ENCODE measurements at places on chromosomes 3 and 15.
A peak's percentile ranks its signal among the peaks of the same experiment; 100 is the strongest.

DNA sequence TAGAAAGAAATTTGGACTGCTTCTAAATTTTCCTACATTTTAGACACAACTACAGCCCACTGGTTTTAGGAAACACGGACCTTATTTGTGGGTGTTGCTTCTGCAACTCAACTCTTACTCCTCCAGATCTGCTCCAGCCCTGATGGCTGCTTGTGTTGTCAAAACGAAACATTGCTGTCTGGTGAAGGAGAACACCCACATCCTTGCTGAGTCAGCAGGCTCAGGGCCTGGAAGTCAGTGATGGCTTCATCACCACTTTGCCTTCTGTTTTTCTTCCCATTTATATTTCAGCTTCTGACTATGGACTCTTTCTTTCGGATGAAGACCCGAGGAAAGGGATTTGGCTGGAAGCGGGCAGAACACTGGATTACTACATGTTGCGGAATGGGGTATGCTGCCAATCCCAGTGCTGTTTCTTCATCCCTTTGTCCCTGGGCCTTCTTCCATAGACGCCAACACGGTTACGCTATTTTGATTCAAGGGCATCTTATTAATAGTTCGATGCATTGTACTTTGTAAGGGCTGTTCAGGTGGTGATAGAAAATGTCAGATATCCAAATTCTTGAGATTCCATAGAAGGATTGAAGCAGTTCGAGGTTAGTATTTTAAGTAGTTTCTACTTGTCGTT lies 392.6 kb upstream of the TPM1 start:
- peak; percentile 34 for DNase-seq

DNA sequence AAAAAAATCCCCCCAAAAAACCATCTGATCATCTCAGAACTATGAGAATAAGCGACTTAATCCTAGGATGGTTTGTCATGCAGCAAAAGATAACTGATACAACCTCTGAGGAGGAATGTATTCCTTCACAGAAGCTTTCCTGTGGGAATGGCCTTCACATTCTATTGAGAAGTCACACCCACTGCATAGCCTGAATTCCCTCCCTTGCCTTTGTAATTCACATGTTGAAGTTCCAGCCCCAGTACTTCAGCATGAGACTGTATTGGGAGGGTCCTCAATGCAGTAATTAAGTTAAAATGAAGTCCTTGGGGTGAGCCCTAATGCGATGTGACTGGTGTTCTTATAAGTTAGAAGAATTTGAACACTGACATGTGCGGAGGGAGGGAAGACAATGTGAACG lies 395.2 kb downstream of the TUSC7 start:
- no peak for DNase-seq

DNA sequence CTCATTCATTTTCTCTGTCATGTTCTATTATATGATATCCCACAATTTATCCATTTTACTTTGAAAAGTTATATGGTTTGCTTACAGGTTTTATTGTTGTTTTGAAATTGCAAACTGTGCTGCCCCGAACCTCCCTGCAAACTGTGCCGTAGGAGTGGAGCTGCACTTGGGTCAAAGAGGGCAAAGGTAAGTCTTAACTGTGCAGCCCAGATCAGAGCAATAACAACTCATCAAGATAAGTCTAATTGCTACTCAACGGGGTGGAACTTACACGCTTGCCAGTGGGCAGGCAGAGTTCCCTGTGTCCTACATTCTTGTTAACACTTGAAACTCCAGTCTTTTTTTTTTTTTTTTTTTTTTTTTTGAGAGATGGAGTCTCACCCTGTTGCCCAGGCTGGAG lies 33.2 kb downstream of the ZDHHC19 start:
- no peak for DNase-seq

- no peak for DNase-seq
Observed at GRCh38 chr3:79148786-79149185, 619.0 kb downstream of the ROBO1 start.

- DNase-seq, result no peak
Observed at GRCh38 chr3:148938936-148939335, 52.4 kb upstream of the GYG1 start.

GRCh38 chr3:74267131-74267530 lies 347.3 kb downstream of the CNTN3 start:
- no peak for DNase-seq

DNA sequence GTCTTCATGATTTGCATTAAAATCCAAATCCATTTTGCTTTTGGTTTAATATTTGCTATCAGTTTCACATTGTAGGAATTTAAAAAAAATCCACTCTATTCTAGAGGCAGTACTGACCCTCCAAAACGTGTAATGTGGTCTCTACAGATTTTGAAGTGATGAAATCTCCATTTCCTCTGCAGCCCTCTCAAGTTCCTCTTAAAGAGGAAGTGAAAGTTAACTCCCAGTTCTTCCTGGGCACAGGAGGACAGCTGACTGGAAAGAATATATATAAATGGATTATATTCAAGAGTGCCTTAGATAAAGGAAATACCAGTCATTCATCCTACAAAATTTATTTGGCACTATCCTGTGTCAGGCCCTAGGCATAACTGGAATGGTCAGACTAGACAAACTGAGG lies 83.5 kb upstream of the PLCL2 start:
- no peak for DNase-seq

- no peak for DNase-seq
Observed at GRCh38 chr3:197289726-197290125, 8.7 kb downstream of the DLG1 start.

DNA sequence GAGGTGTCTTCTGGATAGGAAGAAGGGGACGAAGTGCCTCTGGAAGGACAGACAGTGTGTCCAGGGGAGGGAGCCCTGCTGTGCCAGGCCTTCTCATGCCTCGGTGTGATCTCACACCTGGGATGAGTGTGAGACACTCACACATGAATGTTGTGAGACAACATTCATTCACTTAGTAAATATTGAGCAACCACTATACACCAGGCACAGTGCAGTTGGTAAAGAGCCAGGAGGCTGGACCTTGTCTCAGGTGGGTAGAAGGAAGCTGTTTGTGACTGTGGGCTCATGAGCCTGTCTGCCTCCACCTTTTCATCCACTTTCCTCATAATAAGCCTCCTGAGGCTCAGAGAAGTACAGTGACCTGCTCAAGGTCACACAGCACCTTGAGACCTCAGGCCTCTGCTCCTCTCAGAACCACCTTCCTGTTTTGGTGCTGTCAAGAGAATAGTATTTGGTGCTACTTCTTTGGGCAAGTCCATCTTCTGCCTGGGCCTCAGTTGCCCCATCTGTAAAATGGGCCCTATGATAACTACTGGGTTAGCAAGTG lies 20.9 kb downstream of the SLC6A6 start:
- DNase-seq, result no peak

GRCh38 chr3:177713928-177714900 lies 516.9 kb upstream of the TBL1XR1 start:
- no peak for DNase-seq

DNA sequence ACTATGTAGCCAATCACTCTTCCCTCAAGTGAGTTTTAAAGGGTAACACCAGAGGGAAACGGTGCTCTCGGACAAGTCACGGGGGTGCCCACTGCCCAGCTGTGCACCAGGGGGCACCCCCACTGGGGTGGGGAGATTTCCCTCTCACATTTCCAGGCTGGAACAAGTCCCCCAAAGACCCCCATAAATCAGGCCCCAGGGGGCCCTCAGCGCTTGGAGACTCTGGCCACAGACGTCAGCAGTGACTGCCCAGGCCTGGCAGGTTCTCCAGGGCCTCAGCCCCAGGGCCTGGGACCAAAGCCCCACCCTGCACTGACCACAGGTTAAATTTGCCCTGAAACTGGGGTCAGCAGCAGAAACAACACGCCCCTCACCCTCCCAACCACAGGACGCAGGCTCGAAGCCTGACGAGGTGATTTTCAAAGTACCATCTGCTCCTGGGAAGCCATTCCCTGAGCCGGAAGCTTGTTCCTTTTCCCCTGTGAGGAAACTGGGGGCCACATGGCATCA lies 17.0 kb downstream of the XXYLT1 start:
- DNase-seq, result no peak

DNA sequence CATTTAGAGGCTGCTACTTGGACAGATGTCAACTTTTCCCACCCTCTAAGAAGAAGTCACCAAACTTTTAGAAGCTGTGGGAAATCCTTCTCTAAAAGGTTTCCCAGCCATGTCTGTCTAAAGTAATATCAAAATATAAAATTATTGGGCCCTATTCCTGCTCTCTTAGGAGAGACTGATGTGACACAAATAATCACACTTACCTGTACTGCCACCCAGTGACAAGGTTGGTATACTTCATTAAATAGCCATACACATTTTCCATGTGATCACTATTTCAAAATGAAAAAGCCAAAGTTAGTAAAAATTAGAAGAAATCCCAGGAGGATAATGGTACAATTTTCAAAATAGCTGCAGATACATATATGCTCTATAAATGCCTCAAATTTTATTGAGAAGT lies 12.6 kb downstream of the OSBPL11 start:
- DNase-seq, result no peak

DNA sequence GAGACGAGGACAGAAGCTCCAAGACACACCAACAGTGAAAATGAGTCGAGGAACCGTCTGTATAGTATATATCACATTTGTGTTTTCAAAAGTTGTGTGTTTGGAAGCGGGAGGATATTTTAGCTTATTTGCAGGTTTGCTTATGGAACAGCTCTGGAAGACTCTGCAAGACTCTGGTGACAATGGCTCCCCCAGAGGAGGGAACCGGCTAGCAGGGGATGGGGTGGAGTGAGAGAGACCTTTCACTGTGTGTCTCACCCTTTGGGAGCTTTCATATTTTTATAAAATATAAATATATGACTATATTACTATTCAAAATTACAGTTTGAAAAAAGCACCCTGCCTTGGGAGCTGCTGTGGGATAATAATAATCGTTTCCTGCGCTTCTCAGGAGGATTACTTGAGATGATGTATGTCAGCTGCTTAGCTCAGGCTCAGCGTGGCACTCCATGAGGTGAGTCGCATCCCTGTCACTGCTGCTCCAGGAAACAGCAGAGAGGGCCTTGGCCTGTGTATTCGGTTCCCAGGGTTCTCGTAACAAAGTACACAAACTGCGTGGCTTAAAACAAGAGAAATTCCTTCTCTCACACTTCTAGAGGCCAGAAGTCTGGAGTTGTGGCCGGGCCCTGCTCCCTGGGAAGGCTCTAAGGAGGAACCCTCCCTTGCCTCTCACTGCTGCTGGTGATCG lies 183.9 kb downstream of the FAM43A start:
- DNase-seq, result no peak

- no peak for DNase-seq
Observed at GRCh38 chr3:182487143-182487542, 306.2 kb upstream of the ATP11B start.

DNA sequence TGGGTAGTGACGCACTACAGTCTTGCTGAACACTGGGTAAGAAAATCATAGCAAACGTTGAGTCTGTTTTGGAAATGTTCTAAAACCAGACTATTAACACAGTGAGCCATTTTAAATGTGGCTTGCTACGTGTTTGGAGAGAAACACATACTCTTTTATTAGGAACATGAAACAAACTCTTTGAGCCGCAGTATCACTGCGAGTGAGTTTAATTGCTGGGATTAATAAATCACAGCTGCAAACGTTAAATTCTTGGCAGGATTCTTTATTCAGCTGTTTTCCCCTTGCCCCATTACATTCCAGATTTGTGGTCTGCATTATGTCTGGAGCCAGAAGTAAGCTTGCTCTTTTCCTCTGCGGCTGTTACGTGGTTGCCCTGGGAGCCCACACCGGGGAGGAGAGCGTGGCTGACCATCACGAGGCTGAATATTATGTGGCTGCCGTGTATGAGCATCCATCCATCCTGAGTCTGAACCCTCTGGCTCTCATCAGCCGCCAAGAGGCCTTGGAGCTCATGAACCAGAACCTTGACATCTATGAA lies 33.6 kb downstream of the BTD start:
- no peak for DNase-seq

GRCh38 chr3:129205109-129205832 lies 21.6 kb upstream of the CNBP start:
- DNase-seq, result no peak

- DNase-seq, result no peak
Observed at GRCh38 chr15:77391372-77391951, 28.4 kb downstream of the PEAK1 start.

DNA sequence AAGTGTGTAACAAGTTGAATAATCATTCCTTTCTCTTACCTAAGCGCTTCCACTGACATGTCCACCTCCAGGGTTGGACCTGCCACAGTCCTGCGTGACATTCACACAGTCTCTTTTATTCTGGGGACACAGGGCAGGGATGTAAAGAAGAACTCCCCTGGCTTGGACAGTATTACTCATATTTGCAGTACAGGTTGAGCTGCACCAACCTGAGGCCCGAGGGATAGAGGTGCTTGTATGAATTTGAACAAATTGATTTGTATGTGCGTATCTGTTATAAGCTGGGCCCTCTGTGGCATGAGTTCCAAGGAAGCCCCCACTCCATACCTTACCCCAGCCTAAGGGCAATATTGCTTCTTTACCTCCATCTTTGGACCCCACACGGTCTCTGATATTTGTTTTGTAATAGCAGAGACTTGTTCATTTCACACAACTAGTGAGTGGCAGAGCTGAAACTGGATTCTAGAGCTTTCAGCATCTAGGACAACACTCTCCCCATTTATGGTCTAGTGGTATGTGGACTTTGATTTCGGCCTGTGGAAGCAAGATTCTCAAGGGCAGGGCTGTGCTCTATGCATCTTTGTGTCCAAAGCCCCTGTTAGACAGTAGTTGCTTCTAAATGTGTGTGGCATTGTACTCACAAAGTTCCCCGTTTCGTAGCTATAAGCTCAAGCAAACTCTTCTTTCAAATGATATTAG lies 39.2 kb downstream of the FAH start:
- no peak for DNase-seq

DNA sequence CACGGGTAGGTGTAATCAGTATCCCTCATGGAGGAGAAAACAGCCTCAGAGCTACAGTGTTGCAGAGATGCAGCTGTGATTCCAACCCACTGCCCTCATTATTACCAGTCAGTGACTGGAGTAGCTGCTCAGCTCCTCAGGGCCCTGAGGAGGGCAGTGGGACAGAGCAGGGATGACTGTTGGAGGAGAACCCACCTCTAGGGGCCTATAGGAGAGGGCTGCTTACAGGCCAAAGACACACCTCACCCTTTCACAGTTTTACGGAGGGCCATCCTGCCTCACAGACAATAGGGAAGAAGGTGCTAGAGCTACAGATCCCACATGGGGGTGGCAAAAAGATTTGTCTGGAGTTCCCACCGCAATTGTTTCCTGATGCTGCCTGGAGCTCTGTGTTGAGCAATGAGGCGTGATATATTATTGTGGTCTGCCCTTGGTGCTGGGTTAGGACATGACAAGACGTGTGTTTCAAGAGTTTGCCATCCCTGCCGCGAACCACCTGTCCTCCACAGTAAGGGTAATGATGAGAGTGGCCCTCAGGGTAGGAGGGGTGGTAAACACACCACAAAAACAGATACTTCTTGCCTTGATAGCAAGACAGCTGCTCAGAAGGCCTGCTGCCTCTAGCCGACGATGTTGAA lies 140.5 kb upstream of the TPM1 start:
- DNase-seq, result no peak

Data from activated T-cell treated with anti-CD3 and anti-CD28 coated beads, Interleukin-2, amount 50 U/mL, for 72 hours (primary cell).